ENCODE measurements at places on chromosomes 3 and 15.

GRCh38 chr15:71114887-71115566 is at the start of gene THSD4:
THSD4 (plus strand) TSS chr15:71115471.
- peak; percentile 62 for DNase-seq

GRCh38 chr15:51030649-51031316 is 63.9 kb downstream of the TNFAIP8L3 start:
- peak; percentile 86 for DNase-seq

DNA sequence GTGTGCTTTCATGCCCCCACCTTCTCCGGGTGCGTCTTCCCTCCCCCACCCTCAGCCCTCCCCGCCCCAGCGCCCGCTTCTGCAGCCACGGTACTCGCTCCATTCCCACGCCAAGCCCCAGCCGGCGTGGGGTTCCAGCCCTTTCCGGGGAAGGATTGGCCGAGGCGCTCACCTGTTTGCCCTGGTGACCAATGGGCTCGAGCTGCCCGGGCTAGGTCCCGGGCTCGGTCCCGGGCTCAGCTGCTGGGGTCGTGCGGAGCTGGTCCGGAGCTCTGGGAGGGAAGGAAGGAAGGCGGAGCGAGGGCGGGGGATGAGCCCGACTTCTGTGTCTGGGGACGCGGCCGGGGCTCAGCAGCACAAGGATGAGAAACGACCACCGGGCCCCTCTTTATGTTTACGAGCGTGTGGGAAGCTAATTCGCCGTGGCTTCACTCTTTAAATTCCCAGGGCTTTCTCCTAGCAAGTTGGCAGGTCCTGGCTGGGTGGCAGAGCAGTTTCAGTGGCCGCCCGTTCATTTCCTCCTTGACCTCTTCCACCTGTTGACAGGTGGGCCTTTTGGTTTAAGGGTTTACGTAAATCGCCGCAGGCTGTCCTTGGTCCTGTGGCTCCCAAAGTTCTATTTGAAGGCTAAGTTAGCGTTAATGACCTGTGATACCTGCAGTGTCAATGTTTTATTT is at the start of gene IGSF10:
Gene IGSF10 (minus strand): TSS at position 288 of the 677 bp plus-strand sequence. CDS start 2,352 bp downstream, outside the sequence.
- no peak for DNase-seq

GRCh38 chr15:66894363-66894762 is 171.0 kb upstream of the SMAD3 start:
- no peak for DNase-seq

GRCh38 chr15:83930392-83931212 is 276.7 kb downstream of the ADAMTSL3 start:
- DNase-seq = no peak

DNA sequence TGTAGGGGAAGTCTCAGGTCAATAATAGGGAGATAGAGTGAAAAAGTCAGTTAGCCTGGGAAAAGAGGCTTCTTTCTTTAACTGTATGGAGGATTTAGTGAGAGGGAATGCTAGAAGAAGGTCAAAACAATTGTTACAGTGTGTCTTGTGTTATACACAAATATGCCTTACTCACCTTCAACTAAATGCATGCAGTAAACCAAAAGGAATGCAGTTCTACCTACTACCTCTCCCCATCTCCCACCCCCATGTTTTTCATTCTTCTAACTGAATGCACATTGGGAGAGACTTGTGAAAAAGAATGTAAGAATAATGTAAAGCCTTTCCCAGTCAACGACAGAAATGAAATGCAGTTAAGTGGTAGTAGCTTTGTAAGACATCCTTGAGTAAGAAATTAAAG is 33.8 kb downstream of the CCDC66 start:
- no peak for DNase-seq
